Stimulated activated CD8-positive, alpha-beta memory T cell treated with anti-CD3 and anti-CD28 coated beads, Interleukin-4, amount 100 ng/mL, for 24 hours (primary cell): ENCODE measurements at places on chromosomes 5 and 9.
A peak's percentile ranks its signal among the peaks of the same experiment; 100 is the strongest.

DNA sequence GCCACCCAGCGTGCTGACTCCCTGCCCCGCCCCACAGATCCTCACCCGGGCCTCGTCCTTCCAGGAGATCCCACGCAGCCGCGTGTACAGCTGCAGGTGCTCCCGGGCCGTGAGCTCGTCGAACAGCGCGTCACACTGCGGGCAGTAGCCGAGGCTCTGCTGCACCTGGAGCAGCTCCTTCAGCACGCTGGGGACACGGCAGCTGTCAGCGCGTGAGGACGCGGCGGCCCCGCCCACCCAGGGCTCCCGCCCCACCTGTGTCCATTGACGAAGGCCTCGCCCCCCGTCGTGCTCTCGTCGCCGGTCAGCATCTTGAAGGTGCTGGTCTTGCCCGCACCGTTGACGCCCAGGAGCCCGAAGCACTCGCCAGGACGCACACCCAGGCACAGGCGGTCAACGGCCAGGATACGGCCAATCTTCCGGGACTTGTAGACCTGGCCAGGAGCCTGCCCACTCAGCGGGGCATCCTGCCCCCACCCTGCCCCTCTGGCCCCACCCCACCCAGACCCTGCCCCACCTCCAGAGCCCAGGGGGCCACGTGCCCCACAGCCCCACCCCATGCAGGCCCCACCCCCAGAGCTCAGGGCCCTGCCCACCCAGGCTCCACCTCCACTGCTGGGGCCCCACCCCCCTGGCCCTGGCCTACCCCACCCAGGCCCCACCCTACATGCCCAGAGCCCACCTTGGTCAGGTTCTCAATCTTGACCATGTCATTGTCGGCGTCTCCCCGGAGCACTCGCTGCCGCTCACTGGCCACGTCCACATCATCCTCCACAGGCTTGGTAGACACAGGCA lies 13.8 kb upstream of the CLIC3 start:
- no peak for DNase-seq

DNA sequence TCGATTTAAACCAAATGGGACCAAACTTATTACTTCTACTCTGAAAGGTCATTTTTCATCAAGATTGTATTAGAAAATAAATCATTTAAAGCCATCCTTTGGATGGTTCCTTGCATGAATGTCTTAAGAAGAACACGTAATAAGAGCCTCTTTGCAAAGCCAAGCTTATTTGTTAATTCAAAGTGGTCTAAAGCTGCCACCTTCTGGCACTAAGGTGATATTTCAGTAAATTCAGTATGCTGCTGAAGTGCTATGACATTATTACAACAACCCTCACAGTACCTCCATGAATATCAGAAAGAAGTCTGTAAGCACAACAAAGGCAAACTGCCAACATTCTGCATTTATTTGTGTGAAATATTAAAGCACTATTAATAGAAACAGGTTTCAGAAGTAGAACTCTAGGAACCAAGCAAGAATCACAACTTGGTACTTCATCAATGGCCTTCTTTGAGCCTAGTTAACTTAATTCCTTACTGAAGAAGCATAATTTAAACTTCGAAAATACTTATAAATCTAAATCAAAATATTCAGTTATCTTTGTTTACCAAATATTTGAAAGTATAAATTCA lies 53.1 kb upstream of the TYRP1 start:
- no peak for DNase-seq

- no peak for DNase-seq
Observed at GRCh38 chr9:33868440-33868973, 51.5 kb downstream of the UBE2R2 start.

GRCh38 chr9:72856972-72857623 lies 95.8 kb downstream of the ALDH1A1 start:
- no peak for DNase-seq

DNA sequence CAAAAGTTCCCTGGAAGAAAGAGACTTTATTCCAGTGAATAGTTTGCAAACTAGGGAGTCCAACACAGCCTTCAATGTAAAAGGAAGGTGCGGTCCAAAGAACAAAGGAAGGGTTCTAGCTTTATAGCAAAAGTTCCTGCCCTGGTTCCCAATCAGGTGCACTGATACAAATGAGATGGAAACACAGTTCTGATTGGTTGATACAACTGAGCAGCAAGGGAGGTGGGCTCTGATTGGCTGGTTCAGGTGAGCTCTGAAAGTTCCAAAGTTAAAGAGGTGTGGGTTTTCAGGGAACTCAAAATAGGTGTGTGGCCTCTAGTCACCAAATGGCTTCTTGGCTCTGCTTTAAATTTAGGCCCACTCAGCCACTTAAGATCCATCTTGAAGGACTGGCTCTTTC lies 43.1 kb downstream of the P4HA2 start:
- no peak for DNase-seq

- DNase-seq: no peak
Observed at GRCh38 chr5:73236541-73237128, 63.6 kb downstream of the TMEM174 start.

- DNase-seq: no peak
Observed at GRCh38 chr9:117434566-117434965, 19.7 kb upstream of the ASTN2 start.

DNA sequence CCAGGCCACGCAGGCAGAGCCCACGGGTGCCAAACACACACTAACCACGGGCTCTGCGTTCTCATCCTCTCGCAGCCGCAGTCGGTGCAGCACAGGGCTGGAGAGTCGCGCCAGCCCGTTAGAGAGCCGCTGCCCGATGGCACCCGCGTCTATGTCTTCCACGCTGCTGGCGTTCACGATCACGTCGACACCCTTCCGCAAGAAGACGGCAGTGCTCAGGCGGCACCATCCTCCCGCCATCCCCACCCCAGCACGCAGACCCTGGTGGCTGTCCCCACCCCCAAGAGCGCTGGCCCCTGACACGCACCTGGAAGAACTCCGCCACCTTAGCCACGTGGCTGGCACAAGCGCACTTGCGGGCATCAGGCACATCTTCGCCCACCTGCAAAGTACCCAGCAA lies 6.0 kb downstream of the DBN1 start:
- no peak for DNase-seq

- DNase-seq: no peak
Observed at GRCh38 chr5:122154910-122155309, 25.6 kb downstream of the ZNF474 start.

DNA sequence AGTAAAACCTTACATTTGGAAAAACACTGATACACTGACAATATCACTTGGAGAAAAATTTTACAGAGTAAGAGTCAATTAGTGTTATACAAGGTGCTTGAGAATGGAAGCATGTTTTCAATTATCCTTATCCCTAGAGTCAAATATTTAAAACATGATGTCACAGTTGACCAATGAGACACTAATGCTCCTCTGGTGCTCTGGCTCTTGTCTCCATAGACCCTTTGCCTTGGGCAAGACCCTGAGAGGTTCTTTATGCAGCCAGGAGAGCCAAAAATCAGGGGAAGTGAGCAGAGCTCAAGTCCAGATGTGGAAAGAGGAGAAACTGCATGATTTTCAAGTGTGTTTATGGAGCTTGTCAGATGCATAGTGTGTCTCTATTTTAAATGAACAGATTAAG lies 153.9 kb downstream of the MARCHF11 start:
- no peak for DNase-seq

DNA sequence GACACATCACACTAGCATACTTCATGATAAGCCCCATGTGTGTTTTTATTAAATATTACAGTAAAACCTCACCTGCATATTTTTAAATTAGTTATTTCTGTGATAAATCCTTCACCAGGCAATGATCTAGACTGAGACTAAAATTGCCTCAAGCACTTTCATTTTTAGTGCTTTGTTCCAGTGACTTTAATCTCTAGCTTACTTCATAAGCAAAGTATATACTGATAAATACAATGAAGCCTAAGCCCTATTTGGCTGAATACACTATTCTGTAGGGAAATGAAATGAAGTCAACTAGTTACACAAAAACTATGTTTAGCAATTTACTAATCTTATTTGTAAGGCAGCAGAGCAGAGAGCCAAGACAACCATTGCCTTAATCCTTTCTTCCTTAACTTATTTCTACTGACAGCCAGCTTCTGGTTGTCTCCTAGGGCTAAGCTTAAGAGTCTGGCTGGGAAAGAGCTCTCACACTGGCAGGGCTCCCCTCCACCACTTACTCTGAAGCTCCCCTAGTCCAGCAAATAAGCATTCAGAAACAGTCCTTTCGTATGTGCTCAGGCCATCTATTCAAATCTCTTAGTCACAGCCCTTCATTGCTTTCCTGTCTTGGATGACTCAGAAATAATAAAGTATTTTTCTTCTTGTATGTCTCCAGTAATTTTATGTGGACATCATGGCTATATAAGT lies 31.4 kb upstream of the MTAP start:
- DNase-seq: no peak

- no peak for DNase-seq
Observed at GRCh38 chr5:168765551-168766425, 186.6 kb upstream of the PANK3 start.

DNA sequence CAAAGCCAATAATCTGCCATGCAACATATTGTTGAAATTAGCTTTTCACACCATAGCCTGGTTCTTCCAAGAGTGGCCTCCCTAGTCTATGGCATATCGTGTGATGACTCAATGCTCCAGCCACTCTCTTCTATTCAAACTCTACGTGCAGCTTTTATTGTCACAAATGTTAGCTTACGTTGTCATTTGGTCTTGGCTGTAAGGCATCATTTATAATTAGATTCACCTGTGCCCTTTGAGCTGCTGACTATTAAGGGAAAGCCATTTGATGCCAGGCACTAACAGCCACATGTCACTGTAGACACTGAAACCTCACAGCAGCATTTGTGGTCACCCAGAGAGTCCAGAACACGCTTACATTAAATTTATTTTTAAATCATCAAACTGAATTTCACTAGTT lies 66.8 kb downstream of the APBA1 start:
- no peak for DNase-seq

GRCh38 chr9:33264003-33264472 lies 470 bp downstream of the BAG1 start:
- peak; percentile 21 for DNase-seq

GRCh38 chr5:95620030-95620869 lies at the start of gene GPR150:
Gene GPR150 (plus strand): TSS chr5:95620087. CDS start chr5:95620276, 189 bp downstream.
- peak; percentile 46 for DNase-seq

DNA sequence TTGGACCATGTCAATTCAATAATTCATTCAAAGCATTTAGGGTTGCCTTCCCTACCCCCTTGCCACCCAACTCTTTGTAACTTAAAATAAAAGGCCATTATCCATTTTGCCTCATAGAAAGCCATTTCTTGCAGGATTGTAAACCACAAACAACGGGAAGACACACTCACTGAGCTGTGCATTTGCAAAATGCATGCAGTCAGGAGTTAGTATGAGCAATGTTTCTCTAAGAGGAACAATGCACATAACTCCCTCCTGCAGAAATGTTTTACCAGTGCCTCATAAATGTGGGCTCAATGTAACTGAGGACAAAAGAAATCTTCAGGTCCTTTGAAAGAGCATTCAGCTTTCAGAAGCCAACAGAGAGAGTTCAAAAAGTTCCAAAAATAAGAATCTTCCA lies 98.5 kb upstream of the ABCA1 start:
- no peak for DNase-seq

DNA sequence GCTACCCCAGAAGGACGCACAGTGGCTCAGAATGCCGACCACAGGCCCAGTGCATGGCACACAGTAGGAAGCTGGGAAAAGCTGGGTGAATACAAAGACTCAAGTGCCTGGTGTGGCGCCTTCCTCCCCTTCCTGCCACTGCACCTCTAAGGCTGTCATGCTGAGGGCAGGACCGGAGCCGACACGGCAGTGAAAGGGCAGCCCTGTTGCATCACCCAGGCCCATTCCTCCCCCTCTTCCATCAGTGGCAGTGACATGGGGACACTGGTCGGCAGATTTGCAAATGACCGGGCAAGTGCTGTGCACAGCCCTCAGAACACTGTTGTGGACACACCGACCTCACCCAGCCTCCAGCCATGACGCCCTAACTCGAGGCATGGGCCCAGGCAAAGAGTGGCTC lies 84.0 kb downstream of the STK10 start:
- no peak for DNase-seq

- no peak for DNase-seq
Observed at GRCh38 chr9:35518981-35519679, 29.2 kb downstream of the RUSC2 start.

- no peak for DNase-seq
Observed at GRCh38 chr5:158270996-158271554, 412.1 kb upstream of the CLINT1 start.

DNA sequence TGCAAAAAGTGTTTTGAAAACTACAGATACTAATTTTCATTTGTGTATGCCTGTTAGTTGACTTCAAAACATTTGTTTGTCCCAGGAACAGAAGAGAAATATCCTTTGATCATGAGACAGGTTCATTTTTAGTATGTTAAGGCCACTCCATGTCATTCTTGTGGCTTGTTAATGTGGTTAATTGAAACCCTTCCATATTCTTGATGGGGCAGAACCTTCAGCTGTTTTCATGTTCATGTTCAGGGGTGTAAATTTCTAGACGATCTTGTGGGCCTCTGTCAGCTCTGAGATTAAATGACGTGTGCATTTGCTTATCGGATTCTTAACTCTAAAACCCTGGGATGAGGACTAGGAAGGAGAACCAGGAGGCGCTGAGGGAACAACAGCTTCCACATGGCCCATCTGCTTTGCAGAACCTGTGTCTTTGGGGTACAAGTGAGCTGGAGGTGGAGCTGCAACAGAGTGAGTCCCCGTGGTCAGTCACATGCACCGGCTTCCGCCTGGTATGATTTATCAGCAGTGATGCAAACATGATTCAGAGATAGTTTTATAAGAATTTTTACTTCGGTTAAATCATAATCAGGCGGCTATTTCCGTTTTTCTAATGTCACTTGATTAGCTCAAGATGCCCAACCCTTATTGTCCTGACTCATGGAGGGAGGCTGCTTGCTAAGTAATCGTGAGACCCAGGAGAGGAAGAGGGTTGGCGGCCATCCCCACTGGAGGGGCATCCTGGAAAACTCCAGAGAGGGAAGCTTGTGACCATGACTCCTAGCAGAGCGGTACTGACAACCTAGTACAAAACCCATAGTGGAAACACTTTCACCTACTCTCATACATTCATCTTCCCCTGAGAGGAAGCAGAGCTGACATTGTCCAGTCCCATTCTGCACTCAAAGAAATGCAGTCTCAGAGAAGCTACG lies 138.4 kb downstream of the C9orf152 start:
- no peak for DNase-seq

- no peak for DNase-seq
Observed at GRCh38 chr9:130731355-130731754, 37.8 kb downstream of the EXOSC2 start.

GRCh38 chr9:115880221-115880885 lies 273.2 kb upstream of the PAPPA start:
- no peak for DNase-seq
